Dermis blood vessel endothelial cell (primary cell): ENCODE measurements at places on chromosomes 4 and X. TPM values are rescaled to one million over a fixed set of nuclear protein-coding genes. Genes with fewer than 3 reads are reported as not detected.

Gene PRRG3
- not detected in 2 replicates for total RNA-seq

Gene SGMS2
- 66.9 and 106 TPM in 2 replicates for total RNA-seq

Gene FAT4
- total RNA-seq, result 69.6 and 120 TPM in 2 replicates

Gene FGB
- not detected in 2 replicates for total RNA-seq

Gene FGA
- total RNA-seq, result not detected in 2 replicates

Gene CXCL11
- total RNA-seq, result 2.0 and 2.7 TPM in 2 replicates

Gene CT45A2
- total RNA-seq, result not detected in 2 replicates

Gene HTT-AS
- total RNA-seq, result not detected in 2 replicates

Gene GYPE
- total RNA-seq, result 0.05 and 0.17 TPM in 2 replicates

Gene XAGE3
- not detected in 2 replicates for total RNA-seq

Gene PABPC5
- 1.2 and 2.0 TPM in 2 replicates for total RNA-seq

Gene STPG2
- total RNA-seq, result 0.17 TPM in 1 of 2 replicates, not detected in the other

Gene RENBP
- total RNA-seq, result 12.1 and 27.4 TPM in 2 replicates

Gene SEPTIN11
- 160 and 179 TPM in 2 replicates for total RNA-seq

Gene ZCCHC18
- total RNA-seq, result 1.1 and 1.4 TPM in 2 replicates

Gene KLHL13
- total RNA-seq, result 1.2 and 10.4 TPM in 2 replicates

Gene MAGEC2
- not detected in 2 replicates for total RNA-seq

Gene CPLX1
- total RNA-seq, result 0.09 and 0.34 TPM in 2 replicates

Gene RASL11B
- total RNA-seq, result not detected in 2 replicates

Gene CLDN22
- not detected in 2 replicates for total RNA-seq

Gene XK
- total RNA-seq, result 0.05 TPM in 1 of 2 replicates, not detected in the other

Gene RASGEF1B
- total RNA-seq, result 0.33 and 0.34 TPM in 2 replicates

Gene RIBC1
- 0.60 and 1.0 TPM in 2 replicates for total RNA-seq

Gene IL3RA
- 23.6 and 64.7 TPM in 2 replicates for total RNA-seq

Gene AKAP14
- total RNA-seq, result not detected in 2 replicates

Gene NHS
- total RNA-seq, result 0.14 and 0.17 TPM in 2 replicates

Gene PCDH19
- 0.60 and 0.68 TPM in 2 replicates for total RNA-seq

Gene MFAP3L
- total RNA-seq, result 29.8 and 40.4 TPM in 2 replicates

Gene C4orf36
- total RNA-seq, result under 0.01 and 0.33 TPM in 2 replicates

Gene NPNT
- total RNA-seq, result 0.09 and 0.34 TPM in 2 replicates

Gene SPIN2A
- 0.09 and 0.17 TPM in 2 replicates for total RNA-seq

Gene AREG
- 0.19 and 0.34 TPM in 2 replicates for total RNA-seq

Gene HTN3
- not detected in 2 replicates for total RNA-seq

Gene RWDD4
- total RNA-seq, result 13.3 and 20.2 TPM in 2 replicates

Gene FREM3
- total RNA-seq, result 0.42 and 0.51 TPM in 2 replicates

Gene DIPK2B
- 88.8 and 128 TPM in 2 replicates for total RNA-seq

Gene PRDM5
- 5.4 and 9.4 TPM in 2 replicates for total RNA-seq

Gene PDGFC
- total RNA-seq, result 27.1 and 47.3 TPM in 2 replicates

Gene PLS3
- 530 and 538 TPM in 2 replicates for total RNA-seq

Gene MAGEB17
- not detected in 2 replicates for total RNA-seq

Gene ERCC6L
- 2.4 and 9.4 TPM in 2 replicates for total RNA-seq

Gene BMPR1B
- total RNA-seq, result 0.34 and 0.51 TPM in 2 replicates

Gene CYLC1
- not detected in 2 replicates for total RNA-seq

Gene UGT8
- total RNA-seq, result 0.05 and 0.51 TPM in 2 replicates

Gene NSDHL
- total RNA-seq, result 16.0 and 28.4 TPM in 2 replicates

Gene SPANXA1
- not detected in 2 replicates for total RNA-seq

Gene DUSP21
- total RNA-seq, result not detected in 2 replicates

Gene OTC
- total RNA-seq, result 2.4 and 4.5 TPM in 2 replicates

Gene CCNQ
- 27.0 and 42.4 TPM in 2 replicates for total RNA-seq

Gene SLC35A2
- 13.6 and 16.7 TPM in 2 replicates for total RNA-seq
